ENCODE measurements at places on chromosomes 2 and 18.

GRCh38 chr18:78767648-78768071, 212.0 kb upstream of the SALL3 start:
- DNase-seq, result no peak

GRCh38 chr2:113260991-113261390, 17.7 kb downstream of the PAX8 start:
- no peak for DNase-seq

DNA sequence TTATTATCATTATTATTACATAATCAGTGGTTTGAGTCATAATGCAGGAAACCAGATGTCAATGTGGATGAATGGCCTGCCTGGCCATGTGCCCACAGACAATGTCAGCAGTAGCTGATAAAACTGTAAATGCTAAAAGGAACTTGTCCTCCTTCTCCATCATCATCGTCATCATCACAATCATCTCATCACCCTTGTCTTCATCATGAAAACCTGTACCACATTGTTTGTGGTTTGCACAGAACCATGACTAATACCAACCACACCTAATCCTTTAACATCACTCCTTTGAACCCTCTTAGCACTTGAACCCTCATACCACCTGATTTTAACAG, 96.0 kb downstream of the HNMT start:
- peak; percentile 12 for DNase-seq

- DNase-seq, result no peak
These were observed 199.5 kb downstream of the TWIST2 start for GRCh38 chr2:239047420-239047819.

- DNase-seq, result no peak
These were observed 5.3 kb downstream of the COL3A1 start for GRCh38 chr2:188979187-188980114.

Data from hepatic stellate cell (primary cell).